ENCODE measurements at places on chromosomes 7 and 10.

- DNase-seq, result no peak
These were observed 71.7 kb downstream of the RAMP3 start for GRCh38 chr7:45229156-45229920.

GRCh38 chr10:129280908-129281586 is 186.0 kb upstream of the MGMT start:
- no peak for DNase-seq

DNA sequence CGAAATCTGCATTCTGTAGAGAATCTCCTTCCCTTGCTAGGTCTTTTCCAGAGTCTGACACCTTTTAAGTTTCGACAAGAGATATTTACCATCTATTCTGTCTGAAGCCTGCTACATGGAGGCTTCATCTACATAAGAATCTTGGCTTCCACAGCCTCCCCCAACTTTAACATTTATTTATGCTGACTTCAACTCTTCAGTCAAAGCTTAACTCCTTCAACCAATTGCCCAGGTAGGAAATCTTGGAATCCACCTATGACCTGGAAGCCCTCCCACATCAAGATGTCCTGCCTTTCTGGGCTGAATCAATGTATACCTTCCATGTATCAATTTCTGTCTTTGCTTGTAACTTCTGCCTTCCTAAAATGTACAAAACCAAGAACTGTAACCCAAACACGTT is 54.7 kb downstream of the MINPP1 start:
- DNase-seq, result no peak

- no peak for DNase-seq
These were observed 15.9 kb downstream of the VSIR start for GRCh38 chr10:71757399-71757922.

DNA sequence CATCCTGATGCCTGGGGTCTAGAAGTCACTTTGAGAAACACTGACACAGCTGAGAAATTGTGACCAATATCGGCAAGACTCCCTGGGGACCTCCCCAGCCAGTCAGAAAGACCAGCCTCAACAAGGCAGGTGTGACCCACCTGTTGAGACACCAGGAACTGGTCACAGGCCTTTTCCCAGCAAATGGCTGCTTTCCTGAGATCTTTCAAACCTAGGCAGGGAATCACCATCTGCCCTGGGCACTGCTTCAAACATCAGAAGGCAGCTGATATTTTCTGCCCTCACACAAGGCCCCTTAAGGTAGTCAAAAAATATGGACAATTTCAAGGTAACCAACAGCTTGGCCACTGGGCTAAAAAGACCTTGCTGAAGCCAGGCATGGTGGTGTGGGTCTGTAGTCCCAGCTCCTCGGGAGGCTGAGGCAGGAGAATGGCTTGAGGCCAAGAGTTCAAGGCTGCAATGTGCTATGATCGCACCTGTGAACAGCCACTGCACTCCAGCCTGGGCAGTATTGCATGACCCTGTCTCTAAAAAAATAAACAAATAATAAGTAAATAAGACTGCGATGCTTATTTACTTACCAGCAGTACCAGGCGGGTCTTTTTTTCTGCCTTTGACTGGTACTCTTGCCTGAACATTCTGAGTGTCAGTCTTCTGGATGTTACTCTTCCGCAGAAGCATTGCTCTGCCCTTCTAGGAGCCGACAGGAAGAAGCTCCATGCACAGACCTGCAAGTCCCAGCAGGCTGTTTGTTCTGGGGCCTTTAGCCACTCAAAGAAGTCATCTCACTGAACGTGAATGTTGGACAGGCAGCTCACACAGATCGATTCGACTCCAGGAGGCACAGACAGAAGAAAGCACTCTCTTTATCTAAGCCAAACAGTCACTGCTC is 59.7 kb downstream of the SORBS1 start:
- DNase-seq, result peak; percentile 10

DNA sequence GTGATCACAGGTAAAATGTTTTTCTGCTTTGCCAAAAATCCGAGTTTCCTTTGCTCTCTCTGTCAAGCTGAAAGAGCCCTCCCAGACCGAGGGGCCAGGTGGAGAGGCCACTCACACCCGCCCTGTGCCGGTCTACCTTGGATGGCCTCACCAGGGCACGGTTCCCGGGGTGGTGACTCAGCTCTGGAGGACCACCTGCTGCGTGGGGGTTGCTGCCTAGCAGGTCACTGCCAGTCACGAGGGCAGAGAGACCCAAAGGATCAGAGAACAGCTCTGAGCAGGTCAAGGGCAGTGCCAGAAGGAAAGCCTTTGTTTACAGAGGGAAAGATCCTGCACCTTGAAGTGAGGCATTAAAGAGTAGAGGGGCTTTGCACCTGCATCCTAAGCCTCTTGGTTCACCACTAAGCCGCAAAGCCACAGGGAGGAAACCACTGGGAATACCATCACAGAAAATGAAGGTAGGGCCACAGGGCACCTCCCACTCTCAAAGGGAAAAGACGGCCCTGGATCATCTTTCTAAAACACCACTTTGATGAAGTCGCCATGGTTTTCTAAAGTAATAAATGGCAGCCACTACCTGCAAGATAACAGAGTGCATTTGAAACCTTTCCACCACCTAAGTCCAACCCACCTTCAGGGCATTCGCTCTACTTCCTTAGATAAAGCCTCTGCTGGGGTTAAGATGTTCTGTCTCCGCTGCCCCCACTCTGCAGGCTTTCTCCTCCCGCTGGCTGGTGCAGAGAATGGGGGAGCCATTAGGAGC is 160.3 kb upstream of the KLF14 start:
- DNase-seq, result no peak

DNA sequence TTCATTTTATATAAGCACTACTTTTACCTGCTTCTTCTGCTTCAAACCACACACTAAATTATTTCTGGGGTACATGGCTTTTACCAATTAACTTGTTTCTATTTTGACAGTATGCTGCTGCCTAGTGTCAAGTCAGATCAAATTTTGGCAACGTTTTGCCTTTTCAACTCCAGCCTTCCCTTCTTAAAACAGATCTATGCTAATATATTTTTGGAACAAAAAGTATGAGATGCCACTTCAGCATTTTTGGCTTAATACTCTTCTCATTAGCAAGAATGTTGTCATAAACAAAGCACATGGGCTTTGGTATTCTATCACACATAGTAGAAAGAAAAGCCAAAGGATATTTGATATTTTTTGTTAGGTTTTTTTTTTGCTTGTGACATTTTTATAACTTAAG is 47.8 kb downstream of the SPAM1 start:
- DNase-seq, result no peak

GRCh38 chr7:100832281-100832633 is 4.9 kb upstream of the EPHB4 start:
- no peak for DNase-seq

GRCh38 chr10:6218692-6219493 is 16.2 kb downstream of the PFKFB3 start:
- DNase-seq, result no peak

DNA sequence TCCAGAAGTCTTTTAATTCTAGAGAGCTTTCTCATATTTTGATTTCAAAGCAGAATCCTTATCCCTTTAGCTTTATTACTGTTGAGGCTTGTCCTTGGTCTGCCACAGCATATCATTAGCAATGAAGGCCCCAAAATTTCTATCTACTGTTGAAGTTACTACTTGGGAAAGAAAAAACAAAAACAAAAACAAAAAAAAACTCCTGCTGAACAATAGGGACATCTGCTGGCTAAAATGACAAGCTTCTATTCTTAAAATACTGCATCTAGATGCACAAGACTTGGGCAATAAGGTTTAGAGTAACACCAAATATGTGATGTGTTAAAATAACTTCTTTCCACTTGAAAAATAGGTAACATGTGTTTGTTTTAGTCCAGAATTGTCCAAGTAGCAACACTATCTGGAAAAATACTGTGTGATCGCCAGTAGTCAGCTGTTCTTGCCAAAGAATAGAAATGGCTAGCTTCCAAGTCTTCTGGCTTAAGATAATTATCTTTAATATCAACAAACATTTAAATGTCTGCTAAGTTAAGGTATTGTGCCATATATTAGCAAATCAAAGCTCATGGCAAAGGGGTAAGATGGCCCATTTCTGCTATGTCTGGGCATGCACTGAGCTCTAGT is 3.8 kb upstream of the DMTF1 start:
- DNase-seq, result peak; percentile 18

DNA sequence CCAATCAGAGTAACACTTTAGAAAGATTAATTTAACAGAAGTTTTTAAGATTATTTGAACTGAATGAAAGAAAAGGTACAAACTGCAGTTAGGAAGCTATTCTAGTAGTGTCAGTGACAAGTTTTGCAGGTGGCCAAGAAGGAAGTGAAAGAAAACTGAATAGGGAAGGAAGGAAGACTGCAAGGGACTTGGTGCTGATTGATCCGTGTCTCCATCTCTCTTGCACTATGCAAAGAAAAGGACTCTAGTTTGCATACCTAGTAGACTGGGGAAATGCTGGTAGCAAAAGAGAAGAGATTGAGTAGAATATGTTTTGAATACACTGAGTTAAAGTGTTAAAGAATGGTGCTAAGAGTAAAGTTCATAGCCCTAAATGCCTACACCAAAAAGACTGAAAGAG is 33.0 kb downstream of the OR6V1 start:
- DNase-seq, result no peak

DNA sequence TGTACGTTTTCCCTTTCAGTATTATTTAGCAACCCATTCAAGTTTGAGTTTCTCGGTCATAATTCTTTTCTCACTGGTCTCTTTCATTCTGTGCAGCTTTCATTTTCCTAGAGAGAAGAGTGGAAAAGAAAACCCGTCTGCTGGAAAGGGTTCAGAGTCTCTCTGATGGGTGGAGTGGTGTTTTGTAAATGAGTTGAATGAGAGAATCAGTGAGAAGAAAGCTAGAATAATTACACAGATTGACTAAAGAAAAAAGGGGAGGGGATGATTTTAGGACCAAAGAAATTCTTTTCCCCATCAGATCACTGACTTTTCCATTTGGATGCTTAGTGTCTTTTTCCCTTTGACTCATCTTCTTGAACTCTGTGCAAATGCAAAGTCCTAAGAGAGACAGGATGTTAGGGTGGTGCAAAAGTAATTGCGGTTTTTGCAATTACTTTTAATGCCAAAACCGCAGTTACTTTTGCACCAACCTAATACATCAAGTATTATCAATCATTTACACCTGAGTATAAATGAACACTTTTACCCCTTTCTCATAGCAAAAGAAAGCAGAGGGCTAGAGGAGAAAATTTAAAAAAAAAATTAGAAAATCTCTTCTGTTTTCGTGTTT is 242.1 kb upstream of the SP4 start:
- DNase-seq, result no peak

DNA sequence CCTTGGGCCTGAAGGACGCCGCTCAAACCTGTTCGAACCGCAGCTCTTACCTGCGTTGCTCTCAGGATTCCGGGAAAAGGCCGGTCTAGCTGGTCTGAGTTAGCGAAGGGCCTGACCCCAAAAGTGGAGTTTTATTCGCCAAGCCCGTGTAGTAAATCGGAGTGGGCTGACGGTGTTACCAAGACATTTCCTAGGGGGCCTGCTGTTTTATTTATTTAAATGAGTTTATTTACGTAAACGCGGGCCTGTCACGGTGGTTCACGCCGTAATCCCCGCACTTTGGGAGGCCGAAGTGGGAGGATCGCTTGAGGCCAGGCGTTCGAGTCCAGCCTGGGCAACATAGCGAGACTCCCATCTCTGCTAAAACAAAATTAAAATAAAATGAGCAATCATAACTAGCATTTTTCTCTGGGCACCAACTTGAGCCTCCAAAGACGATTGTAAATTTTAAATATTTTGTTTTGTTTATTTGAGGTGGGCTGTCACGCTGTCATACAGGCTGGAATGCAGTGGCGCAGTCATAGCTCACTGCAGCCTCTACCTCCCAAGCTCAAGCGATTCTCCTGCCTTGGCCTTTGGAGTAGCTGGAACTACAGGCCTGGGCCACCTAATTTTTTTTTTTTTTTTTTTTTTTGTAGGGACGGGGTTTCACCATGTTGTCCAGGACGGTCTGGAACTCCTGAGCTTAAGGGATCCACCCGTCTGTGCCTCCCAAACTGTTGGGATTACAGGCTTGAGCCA is 903 bp downstream of the ZNF655 start:
- DNase-seq, result no peak

- DNase-seq, result no peak
These were observed 118.1 kb upstream of the SEM1 start for GRCh38 chr7:96827701-96828100.

All from HuH-7 (cell line).